ENCODE measurements at places on chromosomes 3 and 15.

DNA sequence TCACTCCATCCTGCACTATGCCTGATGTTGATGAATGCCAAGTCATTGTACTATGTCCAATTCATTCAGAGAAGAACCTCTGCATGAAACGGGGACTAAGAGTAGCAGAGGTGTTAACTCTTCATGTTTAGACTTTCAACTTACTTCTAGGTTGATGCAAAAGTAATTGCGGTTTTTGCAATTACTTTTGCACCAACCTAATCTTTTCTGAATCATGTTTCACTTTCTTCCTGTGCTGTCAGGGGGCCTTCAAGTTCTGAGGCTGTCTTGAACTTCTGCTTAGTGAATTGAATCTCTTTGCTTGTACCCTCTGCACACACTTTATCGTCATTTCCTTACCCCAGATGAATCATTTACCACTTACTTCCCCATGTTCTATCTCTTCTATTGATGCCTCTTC is 636.2 kb downstream of the NAALADL2 start:
- DNase-seq: no peak

GRCh38 chr3:1294586-1294985 is 201.8 kb downstream of the CNTN6 start:
- DNase-seq: no peak

DNA sequence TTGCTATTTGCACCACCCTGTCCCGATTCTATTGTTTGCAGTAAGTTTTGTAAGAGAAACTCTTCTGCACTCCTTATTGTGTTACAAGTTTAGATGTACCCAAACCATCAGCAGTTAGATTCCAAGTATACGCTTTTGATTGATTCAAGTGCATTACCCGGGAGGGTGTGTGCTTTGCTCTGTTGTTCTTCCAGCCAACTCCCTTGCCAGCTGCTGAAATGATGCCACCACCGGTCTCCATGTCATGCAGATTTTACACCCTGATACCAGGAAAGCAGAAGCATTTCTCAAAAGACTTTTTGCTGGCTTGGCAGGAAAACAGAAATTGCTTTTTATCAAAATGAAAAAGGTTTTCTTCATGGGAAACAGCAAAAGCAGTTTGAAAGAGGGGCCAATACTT is 1006.6 kb upstream of the CFAP20DC start:
- no peak for DNase-seq

DNA sequence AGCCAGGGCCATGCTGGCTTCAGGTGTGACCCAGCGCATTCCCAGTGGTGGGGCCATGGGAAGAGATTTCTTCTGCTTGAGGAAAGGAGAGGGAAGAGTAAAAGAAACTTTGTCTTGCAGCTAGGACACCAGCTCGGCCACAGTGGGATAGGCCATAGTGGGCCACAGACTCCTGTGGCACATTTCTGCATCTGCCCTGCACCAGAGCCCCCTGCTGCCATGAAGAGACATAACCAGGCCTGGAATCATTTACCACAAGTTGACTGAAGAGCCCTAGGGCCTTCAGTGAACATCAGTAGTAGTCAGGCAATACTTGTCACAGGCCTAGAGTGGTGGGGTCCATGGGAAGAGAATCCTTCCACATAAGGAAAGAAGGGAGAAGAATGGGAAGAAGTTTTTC is 411.4 kb upstream of the ARL6 start:
- no peak for DNase-seq

GRCh38 chr3:124492824-124493223 is 237.4 kb upstream of the UMPS start:
- no peak for DNase-seq

- no peak for DNase-seq
Observed at GRCh38 chr3:187706971-187707370, 4.6 kb upstream of the RTP2 start.

DNA sequence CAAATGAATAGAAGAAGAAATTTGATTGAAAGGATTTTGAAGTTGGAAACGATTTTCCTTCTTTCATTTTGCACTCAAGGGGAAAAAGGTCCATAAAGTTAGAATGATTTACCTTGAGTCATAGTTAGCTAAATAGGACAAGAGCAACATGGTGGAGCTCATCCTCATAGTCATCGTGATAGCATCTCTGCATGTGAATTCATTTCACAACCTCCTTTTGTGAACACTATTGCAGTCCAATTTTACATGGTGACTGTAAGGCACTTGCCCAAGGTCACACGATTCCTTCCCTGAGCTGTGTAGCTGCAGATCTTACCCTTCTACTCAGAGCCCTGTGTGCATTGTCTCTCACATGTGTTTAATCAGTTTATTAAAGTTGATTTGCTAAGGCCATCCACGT is 359.8 kb upstream of the C2CD4B start:
- no peak for DNase-seq

DNA sequence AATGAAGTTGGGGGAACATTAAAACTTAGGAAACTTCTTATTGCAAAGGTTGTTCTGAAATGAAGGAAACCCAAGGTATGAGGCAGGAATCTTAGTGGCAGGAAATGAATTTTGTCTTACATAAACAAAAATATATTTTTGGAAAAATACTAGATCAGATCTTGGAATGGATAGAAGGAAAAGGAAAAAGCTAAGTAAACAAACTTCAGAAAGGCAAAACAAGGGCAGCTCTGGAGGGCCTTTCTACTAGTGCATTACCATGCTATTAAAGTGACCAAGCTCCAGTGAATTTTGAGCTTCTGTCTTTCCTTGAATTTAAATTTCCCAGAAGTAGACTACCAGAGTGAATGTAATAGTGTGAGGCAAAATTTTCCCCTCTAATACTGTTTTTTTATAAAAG is 13.6 kb downstream of the ARL6 start:
- DNase-seq: no peak

DNA sequence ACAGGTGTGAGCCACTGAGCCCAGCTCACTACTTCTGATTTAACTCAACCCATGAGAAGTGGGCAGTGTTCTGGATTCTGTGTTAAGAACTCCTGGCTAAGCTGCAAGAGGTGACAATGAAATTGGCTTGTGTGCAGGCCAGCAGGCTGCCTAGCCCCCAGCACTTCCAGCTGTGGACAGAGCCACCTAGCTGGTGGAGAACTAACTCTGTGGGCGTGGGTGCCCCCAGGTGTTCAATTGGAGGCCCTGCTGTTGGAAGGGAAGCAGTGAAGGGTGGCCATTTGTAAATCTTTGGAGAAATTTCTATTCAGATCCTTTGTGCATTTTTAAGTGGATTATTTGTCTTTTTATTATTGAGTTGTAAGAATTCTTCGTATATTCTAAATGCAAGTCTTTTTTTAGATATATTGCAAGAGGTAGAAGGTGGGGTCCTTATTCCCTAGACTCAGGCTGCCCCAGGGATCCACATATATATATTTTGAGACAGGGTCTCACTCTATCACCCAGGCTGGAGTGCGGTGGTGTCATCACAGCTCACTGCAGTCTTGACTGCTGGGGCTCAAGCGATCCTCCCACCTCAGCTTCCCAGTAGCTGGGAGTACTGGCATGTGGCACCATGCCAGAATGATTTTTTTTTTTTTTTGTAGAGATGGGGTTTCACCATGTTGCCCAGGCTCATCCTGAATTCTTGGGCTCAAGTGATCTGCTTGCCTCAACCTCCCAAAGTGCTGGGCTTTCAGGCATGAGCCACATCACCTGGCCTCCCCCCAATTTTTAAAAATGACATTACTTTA is 7.2 kb upstream of the SCAMP5 start:
- peak; percentile 34 for DNase-seq

DNA sequence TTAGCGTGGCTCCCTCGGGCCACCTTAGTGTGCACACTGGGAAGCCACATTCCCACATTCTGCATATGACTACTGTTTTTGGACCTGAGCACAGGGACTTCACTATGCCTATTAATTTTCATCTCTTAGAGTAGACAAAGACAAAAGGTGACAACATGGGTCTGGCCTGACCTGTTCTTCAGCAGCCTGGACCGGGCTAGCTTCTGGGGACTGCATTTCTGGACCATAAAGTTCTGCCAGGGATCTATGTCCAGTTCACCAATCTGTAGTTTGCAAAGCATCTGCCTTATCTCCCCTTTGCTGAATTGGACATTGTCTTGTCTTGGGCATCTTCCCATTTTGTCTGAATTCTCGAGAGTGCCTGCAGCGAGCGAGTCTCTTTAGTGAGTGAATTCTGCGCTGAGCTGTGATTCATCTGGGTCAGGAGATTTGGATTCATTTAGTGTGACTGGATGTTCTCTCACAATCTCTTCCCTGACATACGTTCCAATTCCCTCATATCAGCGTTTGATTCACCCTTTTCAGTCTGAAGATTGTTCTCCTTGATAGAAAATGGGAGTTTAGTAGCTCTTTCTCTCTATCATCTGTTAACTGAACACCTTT is 112.2 kb upstream of the PLXNA1 start:
- no peak for DNase-seq

GRCh38 chr3:187743195-187744141 is 1.8 kb downstream of the BCL6 start:
- peak; percentile 51 for DNase-seq

Data from CD4-positive, alpha-beta T cell treated with Interleukin-17A for 1 hour (primary cell).